ENCODE measurements at places on chromosomes 2 and 18. TPM values are rescaled to one million over a fixed set of nuclear protein-coding genes. Genes with fewer than 3 reads are reported as not detected.

DNA sequence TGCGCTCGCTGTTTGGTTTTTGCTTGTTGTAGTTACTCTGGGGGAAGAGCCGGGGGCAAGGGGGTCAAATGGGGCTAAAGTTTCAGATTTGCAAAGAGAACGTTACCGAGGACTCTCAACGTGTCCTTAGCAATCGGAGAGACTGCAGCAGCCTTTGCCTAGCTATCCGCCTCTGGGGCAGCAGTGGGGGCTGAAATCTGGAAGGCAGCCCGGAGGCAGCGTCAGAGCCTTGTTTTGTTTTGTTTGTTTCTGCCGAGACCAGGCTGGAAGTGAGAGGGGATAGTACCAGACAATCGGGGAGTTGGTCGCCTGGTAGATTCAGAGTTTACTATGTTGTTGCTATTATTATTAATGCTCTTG is 1.2 kb downstream of the CDH20 start:
- no peak for DNase-seq

- DNase-seq = no peak
These were observed 97.3 kb downstream of the MMADHC start for GRCh38 chr2:149490296-149490695.

The INHA gene
- 0.45 TPM for total RNA-seq

The MAP3K19 gene
- not detected for total RNA-seq
